ENCODE measurements at places on chromosomes 12 and 14.

DNA sequence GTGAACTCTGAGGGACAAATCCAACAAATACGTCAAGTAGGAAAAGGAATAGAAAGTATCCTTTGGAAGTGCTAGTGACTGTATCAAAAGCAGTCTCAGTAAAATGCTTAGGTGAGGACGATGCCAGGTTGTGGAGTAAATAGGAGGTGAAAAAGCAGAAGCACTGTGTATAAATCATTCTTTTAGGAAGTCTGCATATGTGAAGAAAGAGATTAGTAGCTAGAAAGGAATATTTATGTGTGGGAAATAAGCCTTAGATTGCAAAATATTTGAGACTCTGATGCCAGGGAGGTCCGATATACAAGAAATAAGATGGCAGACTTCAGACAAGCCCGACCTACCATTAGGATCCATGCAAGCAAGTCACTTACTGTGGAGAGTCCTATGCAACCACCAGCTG is 7.9 kb downstream of the CEP128 start:
- no peak for DNase-seq

- DNase-seq, result no peak
Observed at GRCh38 chr12:2764398-2764797, 30.4 kb upstream of the FKBP4 start.

DNA sequence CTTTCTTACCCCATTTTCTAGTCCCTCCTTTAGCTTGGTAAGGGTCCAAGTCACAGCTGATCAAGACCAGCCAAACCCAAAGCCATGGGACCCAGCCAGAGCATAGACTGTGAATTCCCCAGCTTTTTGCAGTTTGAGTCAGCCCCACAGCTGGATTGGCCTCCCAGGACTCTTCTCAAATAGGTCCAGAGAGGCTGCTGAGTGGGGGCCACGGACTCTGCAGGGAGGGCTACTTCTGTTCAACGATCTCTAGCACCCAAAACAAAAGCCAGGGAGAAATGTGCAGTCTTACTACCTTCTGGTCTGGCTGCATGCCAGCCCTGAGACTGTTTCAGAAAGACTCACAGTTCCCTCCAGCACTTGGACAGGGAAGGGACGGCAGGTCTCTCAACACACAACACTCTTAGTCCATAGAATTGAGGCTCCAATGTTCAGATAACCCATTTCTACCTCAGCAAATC is 1.6 kb downstream of the VDR start:
- no peak for DNase-seq

- no peak for DNase-seq
Observed at GRCh38 chr12:122467983-122468382, 32.7 kb downstream of the ZCCHC8 start.

GRCh38 chr14:30445011-30445793 is 113.8 kb upstream of the G2E3 start:
- no peak for DNase-seq

DNA sequence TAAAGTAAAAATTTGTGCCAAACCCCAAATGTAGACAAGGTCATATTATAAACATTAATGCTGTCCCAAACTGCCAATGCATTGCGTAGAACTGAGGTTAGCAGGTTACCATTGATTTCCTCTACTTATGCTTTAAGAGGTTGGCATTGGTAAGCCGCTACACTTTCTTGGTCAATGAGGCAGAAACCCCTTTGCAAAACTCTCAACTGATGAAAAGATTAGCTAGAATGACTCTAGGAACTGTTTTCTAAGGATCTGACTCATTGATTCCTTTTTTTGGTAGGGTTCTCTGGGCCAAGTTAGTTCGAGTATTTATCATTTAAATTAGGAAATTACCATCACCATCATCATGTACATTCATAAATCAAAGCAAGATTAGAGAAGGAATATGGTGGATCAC is 44.6 kb downstream of the HMGA2 start:
- DNase-seq, result no peak

GRCh38 chr12:116390401-116391335 is 113.2 kb upstream of the MED13L start:
- no peak for DNase-seq

- DNase-seq, result no peak
Observed at GRCh38 chr12:46718495-46718894, 107.3 kb downstream of the SLC38A4 start.

GRCh38 chr14:105487449-105487985 is 831 bp downstream of the CRIP1 start:
- peak; percentile 39 for DNase-seq

DNA sequence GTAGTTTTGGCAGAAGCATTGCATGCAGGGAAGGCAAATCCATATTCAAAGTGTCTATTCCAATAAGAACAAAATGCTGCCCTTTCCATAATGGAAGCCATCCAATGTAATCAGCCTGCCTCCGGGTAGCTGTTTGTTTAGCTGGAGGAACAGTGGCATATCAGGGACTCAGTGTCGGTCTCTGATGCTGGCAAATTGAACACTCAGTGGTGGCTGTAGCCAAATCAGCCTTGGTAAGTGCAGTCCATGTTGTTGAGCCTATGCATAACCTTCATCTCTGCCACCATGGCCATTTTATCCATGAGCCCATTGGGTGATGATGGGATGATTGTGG is 147.8 kb upstream of the MAX start:
- DNase-seq, result no peak

- DNase-seq, result no peak
Observed at GRCh38 chr14:27727251-27727770, 1039.3 kb upstream of the FOXG1 start.

GRCh38 chr14:74563233-74563585 is 48.8 kb downstream of the LTBP2 start:
- DNase-seq, result no peak

DNA sequence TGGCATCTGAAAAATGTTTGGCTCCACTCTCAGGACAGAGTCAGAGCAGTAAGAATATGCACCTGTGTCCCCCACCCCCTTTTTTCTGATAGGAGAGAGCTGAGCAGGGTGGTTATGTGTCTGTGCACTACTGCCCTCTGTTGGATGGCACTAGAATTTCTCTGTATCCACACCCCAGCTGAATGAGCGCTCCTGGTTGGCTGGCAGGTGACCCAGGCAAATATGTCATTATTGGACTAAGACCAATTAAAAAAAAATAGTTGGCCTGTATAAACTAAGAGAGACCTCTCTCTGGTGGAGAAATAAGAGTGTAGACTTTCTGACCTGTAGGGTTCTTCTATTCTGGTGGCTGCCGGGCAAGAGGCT is 107.0 kb downstream of the PTCSC3 start:
- no peak for DNase-seq

- DNase-seq, result no peak
Observed at GRCh38 chr14:45426685-45427282, 173.8 kb upstream of the MIS18BP1 start.

GRCh38 chr14:94907626-94908261 is 137.8 kb upstream of the GSC start:
- no peak for DNase-seq

GRCh38 chr14:100544506-100545141 is 42.6 kb downstream of the BEGAIN start:
- no peak for DNase-seq

All from activated T-cell treated with anti-CD3 and anti-CD28 coated beads, Interleukin-2, amount 50 U/mL, for 4 hours (primary cell).